ENCODE measurements at places on chromosomes 13 and 19.

GRCh38 chr13:33168321-33168960 is 117.1 kb downstream of the STARD13 start:
- DNase-seq = no peak

GRCh38 chr19:40054632-40055031 is 1.4 kb downstream of the ZNF780B start:
- DNase-seq = no peak

- no peak for DNase-seq
Measured at GRCh38 chr19:2282062-2282861, at the start of gene PEAK3. Gene PEAK3, minus strand, starts transcription at chr19:2282175. Its CDS starts 1,244 bp downstream, at chr19:2280931.

GRCh38 chr19:29944390-29945012 is 2.5 kb downstream of the URI1 start:
- no peak for DNase-seq

DNA sequence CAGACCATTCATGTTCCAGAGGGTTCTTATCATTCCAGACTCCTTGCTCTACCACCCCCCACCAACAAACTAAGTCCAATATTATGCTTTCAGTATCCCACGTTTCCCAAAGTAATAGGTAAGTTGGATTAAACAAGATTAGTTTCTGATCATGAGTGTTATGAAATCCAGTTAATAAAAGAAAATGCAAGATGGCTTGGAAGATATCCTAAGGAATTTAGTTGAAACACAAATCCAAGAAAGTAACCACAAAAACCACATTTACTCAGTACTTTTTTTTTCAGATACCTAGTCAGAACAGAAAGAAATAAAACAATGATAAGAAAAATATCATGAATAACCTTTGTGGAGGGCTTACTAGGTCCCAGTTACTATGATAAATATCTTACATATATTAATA is 119.4 kb upstream of the MIR17HG start:
- no peak for DNase-seq

DNA sequence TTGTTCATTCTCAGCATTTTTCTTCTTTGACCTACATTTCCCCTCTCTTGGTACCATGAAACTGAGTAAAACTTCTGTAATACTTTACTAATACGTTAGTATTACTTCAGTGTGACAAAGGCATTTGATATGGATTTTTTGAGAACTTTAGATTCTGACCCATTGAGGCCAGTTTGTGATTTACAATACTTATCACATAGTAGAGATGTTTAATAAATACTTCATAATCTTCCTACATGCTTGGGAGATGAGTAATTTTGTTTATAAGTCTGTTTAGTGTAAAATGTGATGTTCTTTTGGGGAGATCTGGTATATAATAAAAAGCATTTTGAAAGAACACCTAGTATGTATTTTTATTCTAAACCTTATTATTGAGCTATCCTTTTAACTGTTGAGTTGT is 29.7 kb downstream of the GTF2F2 start:
- DNase-seq = no peak

DNA sequence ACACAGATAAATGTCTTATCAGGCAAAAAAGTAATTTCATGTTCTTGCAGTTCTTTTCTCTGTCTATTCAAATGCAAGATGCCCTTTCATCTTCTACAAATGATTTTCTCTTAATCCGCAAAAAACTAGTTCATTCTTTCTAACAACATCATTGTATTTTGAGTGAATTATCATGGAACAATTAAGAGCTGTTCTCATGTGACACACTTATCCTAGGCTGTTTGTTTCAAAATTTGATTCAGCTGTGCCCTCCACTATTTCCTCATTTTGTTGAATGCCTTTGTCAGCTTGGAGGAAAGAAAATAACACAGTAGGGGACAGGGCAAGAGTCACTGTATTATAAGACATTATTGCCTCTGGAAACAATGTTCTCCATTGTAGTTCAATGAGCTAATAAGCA is 396.9 kb downstream of the KCTD12 start:
- no peak for DNase-seq

- DNase-seq = peak; percentile 48
Measured at GRCh38 chr19:17235300-17235970, 9.4 kb downstream of the OCEL1 start.

DNA sequence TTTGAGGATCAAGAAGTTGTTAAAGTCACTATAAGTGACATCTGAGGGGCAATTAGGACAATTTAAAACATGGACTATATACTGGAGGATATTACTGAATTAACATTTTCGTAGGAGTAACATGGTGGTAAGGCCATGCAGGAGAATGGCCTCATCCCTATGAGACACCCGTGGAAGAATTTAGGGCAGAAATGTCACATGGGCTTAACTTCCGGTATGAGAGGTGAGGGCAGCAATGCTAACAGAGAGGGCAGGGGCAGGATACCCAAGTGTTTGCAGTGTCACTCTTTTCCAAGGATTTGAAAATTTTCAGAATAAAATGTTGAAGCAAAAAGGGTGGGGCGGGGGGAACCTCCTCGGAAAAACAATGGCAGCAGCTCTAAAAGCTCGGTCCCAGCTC is 23.6 kb downstream of the RANBP3 start:
- no peak for DNase-seq

- no peak for DNase-seq
Measured at GRCh38 chr13:106681536-106681935, 113.6 kb upstream of the ARGLU1 start.

DNA sequence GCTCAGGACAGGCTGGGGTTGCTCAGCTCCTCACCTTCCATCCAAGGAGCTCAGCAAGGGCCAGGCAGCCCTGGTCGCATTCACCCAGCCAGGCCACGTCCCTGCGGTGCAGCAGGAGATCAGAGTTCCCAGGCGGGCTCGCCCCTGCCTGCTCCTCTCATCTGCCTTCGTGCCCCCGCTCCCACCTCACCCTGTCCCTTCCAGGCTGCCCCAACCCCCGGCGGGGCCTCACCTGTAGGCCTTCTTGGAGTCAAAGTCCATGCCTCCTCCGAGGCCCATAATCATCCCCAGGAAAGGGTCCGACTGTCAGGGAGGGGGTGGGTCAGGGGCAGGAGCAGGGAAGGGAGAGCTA is 1.3 kb upstream of the RINL start:
- DNase-seq = no peak

- DNase-seq = no peak
Measured at GRCh38 chr13:95258619-95259194, 42.5 kb downstream of the ABCC4 start.

- no peak for DNase-seq
Measured at GRCh38 chr19:43782689-43783231, 2.0 kb upstream of the KCNN4 start.

DNA sequence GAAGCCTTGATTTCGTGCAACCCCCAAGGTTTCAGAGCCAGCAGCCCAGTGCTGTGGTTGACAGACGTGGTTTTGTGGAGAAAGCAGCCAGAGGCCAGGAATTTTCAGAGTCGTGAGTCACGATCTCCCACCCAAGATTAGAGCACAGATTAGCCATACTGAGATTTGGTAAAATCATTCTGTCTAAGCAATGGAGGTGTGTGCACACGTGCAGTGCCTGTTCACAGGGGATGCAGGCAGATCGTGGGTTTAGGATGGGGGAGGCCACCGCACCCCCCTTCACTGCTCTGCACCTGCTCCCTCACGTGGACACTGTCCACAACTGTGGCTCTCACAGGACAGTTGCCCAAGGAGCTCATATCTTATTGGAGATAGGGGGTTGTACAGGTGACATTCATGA is 46.6 kb upstream of the GPR183 start:
- DNase-seq = no peak

DNA sequence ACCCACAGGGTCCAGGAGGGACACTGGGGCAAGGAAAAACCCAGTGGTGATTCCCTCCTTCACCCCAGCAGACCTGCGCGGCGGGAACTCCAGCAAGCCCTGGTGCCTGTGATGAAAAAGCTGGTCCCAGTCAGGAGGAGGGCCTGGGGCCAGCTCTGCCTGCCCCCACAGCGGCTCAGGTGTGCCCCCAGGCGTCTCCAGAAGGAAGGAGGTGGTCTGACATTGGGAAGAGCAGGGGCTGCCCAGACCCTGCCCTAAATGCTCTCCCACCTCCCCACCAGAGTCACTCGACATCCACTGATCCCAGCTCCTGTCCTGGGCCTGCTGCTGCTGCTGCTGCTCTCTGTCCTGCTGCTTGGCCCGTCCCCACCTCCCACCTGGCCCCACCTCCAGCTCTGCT is 6.2 kb downstream of the PTH2 start:
- no peak for DNase-seq

- no peak for DNase-seq
Measured at GRCh38 chr13:52061587-52061986, 37.1 kb downstream of the UTP14C start.

GRCh38 chr13:35843272-35843671 is 287.9 kb downstream of the DCLK1 start:
- DNase-seq = no peak

GRCh38 chr13:31588316-31588715 is 151.0 kb upstream of the RXFP2 start:
- DNase-seq = no peak

DNA sequence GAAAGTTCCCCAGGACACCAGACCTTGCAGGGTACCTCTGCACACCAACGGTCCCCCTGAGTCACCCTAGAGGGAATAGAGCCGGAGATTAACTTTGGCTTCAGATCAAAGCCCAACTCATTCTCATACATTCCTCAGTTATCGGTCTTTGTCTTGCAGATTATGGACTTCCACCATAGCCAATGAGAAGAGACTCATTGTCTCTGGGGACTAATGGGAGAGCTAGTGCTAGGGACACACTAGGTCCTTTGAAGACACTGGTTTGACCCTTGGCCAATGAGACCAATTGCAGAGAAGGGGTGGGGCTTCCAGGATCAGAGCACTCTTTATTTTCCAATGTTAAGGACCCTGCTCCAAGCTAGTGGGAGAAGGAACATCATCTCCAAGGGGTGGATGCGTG is 6.1 kb downstream of the KLK7 start:
- no peak for DNase-seq

GRCh38 chr13:112443191-112443994 is 67.2 kb downstream of the SPACA7 start:
- DNase-seq = no peak

GRCh38 chr13:32267836-32268439 is 47.2 kb downstream of the ZAR1L start:
- DNase-seq = peak; percentile 27

GRCh38 chr19:38233740-38234251 is 9.8 kb upstream of the DPF1 start:
- peak; percentile 80 for DNase-seq

GRCh38 chr13:51596541-51596940 is 12.3 kb downstream of the WDFY2 start:
- DNase-seq = no peak

DNA sequence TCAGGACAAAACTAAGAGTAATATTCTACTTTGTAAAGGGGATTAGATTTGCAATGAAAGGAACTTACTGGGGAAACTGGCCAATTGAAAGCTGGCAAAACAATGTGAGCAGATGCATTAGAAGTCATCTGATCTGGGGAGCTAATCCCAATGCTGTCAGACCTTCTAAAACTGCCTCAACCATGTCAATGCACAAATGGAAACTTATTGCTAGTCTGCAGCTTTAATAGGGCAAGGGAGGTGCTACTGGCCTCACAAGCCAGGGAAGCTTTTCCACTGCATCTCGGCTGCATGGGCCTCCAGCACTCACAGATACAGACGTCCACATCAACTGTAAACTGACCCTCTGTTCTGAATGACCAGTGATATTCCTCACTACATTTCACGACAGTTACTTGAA is 154.2 kb downstream of the LHFPL6 start:
- DNase-seq = no peak

- no peak for DNase-seq
Measured at GRCh38 chr13:106381091-106381490, 154.4 kb downstream of the EFNB2 start.

GRCh38 chr13:95485045-95485517 is 67.4 kb upstream of the CLDN10 start:
- no peak for DNase-seq

DNA sequence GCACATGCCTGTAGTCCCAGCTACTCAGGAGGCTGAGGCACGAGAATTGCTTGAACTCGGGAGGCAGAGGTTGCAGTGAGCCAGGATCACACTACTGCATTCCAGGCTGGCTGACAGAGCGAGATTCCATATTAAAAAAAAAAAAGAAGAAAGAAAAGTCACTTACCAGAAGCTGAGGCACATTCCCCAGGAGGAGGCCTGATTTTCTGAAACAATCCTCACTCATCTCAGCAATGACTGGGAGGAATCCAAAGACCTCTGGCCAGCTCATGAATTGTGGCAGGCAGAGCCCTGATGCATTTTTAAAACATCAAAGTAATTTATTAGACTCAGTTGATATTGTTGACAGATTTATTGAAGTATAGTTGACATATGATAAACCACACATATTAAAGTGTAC is 206.3 kb downstream of the FOXO1 start:
- no peak for DNase-seq

- no peak for DNase-seq
Measured at GRCh38 chr13:29527916-29528315, 67.6 kb downstream of the SLC7A1 start.

GRCh38 chr19:14683439-14683838 is 6.4 kb upstream of the ZNF333 start:
- no peak for DNase-seq

- DNase-seq = no peak
Measured at GRCh38 chr19:30785458-30786137, 413.4 kb downstream of the ZNF536 start.

- no peak for DNase-seq
Measured at GRCh38 chr19:3398114-3398899, 31.9 kb downstream of the NFIC start.

DNA sequence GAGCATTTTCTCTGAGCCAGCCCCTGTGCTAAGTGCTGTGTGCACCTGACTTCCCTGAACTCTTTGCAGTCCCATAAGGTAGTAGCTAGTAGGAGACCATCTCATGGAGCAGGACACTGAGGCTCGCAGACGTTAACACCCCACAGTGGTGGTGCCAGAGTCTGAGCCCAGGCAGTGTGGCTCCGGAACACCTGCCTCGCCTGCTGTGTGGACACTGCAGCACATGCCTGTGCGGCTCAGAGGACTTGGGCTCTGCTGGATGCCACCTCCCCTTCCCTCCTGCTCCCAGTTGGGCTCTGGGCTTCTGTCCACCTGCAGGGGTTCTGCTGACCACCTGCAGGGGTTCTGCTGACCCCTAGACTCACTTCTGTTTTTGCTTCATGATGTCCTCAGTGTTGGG is 27.0 kb upstream of the SIGLEC11 start:
- DNase-seq = no peak

GRCh38 chr19:51226067-51226466 is 1.2 kb downstream of the CD33 start:
- no peak for DNase-seq

DNA sequence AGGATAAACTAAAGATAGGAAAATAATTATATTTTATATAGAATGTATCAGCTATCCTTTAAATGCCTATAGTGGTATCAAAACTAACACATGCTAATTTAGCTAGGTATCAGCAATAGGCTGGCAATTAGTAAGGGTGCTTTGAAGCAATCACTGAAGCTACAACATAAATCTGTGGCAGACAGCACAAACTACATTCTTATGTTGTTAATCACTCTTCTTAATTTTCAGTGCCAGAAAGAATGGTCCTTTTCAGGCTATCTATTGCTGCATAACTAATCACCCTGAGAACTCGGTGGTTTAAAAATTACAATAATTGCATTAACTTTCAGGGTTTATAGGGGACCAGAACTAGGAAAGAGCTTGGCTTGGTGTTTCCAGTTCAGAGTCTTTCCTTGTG is 963.1 kb downstream of the EFNB2 start:
- DNase-seq = no peak
